ENCODE measurements at places on chromosomes 1 and 21. TPM values are rescaled to one million over a fixed set of nuclear protein-coding genes. Genes with fewer than 3 reads are reported as not detected.

Gene TCHH
- 0.09 TPM for polyA plus RNA-seq

Gene CFHR4
- not detected for polyA plus RNA-seq

Gene LIN9
- 9.1 TPM for polyA plus RNA-seq

DNA sequence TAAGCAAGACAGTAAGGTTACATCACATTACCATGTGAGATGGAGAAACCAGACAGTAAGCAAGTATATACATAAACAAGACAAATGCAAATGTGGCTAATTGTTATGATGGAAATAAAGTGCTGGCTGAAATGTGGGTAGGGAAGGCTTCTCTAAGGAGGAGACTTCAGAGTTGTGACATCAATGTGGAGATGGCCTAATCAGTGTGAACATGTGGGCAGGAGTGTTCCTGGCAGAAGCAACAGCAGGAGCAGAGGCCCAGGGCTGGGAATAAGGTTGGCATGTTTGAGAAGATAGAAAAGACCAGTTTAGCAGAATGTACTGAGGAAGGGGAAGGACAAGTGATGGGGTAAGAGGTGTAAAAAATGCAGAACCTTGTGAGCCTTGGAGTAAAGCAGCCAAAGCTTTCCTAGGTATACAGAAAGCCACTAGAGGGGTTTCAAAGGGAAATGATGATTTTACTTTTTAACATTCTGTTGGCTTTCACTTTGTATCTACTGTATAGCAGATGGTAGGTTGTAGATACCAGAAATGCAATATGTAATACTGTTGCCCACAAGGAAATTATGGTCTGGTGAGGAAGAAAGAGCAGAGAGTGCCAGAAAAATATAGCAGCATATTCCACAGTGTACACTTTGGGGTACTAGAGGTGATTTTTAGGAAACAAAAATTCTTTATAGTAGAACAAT is 197.4 kb downstream of the FGGY start:
- no peak for DNase-seq

GRCh38 chr1:118113261-118113660 is 71.8 kb downstream of the SPAG17 start:
- DNase-seq, result no peak

- DNase-seq, result no peak
Measured at GRCh38 chr1:158331106-158331425, 265 bp downstream of the CD1B start.

Gene TAS1R1
- polyA plus RNA-seq, result not detected

Gene CD244
- 5.6 TPM for polyA plus RNA-seq

Gene GBP2
- polyA plus RNA-seq, result not detected

Gene C4BPA
- polyA plus RNA-seq, result 0.56 TPM

DNA sequence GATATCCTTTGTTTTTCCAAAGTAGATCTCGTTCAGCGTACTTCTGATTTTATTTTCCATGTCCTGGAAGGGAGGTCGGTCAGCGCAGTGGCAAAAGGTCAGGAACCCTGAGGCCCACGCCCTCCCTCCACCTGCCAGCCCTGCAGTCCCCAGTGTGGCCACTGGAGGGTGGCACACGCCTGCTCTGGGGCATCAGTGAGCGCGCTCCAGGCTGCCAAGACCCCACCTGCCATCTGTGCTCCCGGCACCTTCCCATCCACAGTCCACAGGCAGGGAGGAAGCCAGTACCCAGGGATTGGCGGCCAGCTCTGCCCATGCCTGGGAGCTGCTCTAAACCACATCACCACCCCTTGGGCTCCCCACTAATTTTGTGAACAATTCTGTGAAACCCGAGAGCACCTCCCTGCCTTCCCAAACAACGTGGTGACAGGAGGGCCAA is 32.3 kb downstream of the SLC66A1 start:
- DNase-seq, result peak; percentile 27

DNA sequence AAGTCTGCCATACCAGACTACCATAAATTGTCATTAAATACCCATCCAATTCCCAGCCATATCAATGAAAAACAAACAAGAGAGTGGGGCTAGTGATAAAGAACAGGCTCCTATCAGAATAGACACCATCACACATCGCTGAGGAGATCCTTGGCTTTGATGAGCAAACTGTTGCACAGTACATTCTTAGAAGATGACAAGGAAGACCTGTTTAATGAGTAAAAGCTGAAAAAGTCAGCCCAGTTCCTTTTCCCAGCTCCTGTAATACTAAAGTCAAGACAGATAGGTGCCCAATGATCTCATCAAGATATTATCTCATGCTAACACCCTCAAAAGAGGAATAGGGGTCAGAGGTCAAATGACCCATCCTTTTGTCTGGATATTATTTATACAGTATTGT is 164.5 kb upstream of the COA6 start:
- no peak for DNase-seq

DNA sequence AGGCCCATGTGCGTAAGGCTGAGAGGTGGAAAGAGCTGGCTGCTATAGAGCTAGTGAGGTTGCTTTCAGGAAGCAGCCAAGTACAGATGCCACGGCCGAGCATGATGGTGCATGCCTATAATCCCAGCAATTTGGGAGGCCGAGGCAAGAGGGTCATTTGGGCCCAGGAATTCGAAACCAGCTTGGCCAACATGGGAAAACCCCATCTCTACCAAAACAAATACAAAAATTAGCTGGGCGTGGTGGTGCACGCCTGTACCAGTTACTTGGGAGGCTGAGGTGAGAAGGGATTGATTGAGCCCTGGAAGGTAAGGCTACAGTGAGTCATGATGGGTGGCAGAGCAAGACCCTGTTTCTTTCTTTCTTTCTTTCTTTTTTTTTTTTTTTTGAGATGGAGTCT is 2.7 kb downstream of the CCDC24 start:
- no peak for DNase-seq

DNA sequence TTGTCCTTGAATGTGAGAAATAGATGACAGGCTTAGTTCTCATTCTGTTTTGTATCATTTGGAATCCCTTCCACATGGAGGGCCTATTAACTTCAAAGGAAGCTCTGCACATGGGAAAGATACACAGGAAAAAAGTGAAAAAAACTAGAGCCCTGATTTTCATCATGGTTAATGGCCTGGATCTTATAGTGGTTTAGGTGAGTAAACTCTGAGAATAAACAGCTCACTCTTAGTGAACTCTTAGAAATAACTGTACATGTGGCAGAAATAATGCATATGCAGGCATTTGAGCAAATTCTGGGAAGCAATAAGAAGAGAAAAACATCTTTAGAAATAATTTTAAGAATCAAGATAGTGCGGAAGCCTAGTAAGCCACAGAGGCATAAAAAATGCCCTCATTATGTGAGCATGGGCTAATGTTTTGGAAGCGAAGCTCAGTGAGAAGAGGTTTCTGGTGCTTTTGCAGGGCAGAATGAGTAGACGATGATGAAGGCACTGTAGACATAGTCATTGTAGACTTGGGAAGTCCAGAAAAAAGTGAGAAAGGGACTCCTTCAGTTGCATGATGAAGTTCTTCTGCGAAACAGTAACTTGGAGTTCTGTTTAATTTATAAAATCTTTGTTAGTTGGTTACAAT is 279.9 kb downstream of the DNM3 start:
- no peak for DNase-seq

DNA sequence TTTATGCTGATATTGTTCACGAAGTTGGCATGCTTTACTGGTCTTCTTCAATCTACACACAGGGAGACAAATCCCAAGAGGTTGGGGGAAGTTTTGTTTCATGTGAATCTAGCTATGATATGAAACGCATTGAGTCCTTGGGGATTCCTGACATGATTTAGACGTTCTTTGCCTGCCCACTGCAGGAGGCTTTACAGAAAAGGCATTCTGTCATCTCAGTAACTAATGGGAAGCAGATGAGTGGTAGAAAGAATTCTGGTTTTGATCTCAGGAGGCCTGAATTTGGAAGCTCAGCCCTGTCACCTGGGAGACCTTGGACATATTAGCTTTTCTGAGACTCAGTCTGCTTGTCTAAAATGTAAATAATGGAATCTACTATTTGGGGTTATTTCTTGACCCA is 383.0 kb upstream of the NFIA start:
- DNase-seq, result peak; percentile 25

Gene NFIA
- 29.6 TPM for polyA plus RNA-seq

Gene ZNF593
- polyA plus RNA-seq, result 11.6 TPM

- no peak for DNase-seq
Measured at GRCh38 chr1:93603106-93603505, 78.5 kb downstream of the BCAR3 start.

- DNase-seq, result peak; percentile 8
Measured at GRCh38 chr1:175628548-175629317, 114.7 kb downstream of the TNR start.

- no peak for DNase-seq
Measured at GRCh38 chr1:237779356-237779755, 111.4 kb downstream of the ZP4 start.

Gene PCP4
- not detected for polyA plus RNA-seq

DNA sequence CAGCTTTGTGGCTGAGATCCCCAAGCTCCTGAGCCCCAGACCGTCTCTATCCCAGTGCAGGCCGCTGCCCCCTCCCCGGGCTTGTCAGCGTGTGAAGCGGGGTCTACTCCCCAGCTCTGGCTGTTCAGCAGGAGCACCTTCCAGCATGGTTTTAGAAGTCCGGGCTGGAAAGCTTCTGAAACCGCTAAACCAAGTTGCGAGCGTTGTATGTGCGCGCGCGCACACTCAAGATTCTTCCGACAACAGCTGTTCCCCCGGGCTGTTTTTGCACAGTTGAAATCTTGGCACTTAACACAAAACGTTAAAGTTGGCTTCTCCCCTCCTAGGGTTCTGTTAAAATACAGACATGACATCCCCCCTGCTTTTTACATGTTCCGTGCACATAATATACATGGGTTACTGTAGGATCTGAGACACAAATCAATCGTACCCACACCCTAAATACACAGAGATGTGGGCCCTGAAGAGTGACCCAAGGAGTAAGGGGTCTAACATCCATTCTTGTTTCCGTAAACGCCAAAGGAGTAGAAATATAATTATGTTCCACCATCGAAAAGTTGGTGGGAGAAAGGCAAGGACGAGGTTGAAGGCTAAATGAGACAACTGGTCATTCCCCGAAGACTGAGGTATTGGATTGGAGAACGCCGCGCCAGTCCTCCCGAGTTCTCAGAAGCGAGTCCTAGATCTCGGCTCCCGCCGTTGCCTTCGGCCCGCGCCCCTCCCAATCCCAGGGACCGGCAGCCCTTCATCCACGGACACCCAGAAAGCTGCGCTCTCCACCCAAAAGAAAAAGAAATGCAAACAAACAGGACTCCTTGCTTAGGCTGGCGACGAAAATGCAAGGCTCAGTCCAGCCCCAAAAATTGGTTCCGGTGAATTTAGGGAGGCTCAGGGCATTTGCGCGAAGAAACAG is 1.3 kb downstream of the TBX15 start:
- peak; percentile 73 for DNase-seq

Gene C2CD2
- 8.2 TPM for polyA plus RNA-seq

DNA sequence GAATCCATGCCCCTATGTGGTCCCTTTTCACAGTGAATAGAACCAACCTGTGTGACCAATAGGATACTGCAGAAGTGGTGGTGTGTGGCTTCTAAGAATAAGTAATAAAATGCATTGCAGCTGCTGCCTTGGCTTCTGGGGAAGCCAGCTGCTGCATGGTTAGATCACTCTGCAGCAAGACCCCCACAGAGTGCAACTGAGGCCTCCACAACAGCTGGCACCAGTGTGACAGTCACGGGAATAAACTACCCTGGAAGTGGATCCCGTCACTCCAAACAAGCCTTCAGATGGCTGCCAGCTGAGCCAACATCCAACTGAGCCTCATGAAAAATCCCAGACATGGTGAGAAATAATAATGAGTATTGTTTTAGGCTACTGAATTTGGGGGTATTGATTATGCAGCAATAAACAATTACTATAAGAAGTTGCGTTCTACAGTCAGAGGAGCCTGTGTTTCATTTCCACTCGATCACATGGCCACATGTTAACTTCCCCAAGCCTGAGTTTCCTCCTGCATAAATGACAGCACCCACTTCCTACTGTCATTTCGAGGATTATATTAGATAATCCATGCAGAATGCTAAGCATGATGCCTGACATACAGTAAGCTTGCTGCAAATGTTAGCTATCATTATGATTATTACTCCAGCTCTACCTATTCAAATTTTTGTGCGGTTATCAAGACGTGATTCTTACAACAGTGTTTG is 20.8 kb upstream of the COG2 start:
- peak; percentile 35 for DNase-seq

DNA sequence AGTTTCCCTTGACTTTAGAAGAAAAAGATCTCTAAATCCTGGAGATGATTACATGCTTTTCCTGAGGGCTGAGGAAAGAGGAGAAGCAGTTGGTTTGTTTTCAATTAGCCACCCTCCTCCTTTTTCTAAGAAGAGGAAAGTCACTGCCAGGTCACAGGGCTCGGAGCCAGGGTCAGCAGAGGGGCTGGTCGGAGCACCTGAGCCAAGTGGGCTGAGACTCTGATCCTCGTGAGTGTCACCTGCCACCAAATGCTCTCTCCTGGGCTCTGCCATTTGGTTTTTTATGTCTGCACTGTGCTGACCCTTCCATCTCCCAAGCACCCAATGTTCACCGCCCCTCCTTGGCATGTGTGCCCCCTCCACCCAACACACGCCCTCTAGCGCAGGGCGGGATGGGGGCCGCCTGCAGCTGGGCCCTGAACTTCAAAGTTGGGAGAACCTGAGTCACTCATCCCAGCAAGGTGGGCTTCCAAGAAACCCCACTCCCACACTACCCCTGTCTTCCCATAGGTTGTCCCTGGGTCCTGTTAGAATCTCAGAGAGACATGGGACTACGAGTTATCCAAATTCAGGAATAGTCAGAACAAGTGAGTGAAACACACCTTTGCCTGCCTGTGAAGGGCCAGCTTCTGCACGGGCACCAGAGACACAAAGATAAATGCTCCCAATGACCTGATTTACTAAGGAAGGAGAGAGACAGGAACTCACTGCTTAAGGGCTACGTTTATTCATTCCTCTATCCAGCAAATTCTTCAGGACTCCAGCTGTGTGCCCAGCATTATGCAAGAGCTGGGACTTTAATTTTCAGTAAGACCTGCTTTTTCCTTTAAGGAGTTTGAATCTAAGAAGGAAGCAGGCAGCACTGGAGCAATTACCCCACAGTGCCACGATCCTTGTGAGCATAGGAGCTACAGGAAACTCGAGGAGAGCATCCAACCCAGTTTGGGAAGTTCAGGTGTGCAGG is 127.5 kb downstream of the RHOU start:
- no peak for DNase-seq

- DNase-seq, result no peak
Measured at GRCh38 chr1:11543392-11543791, 64.4 kb downstream of the DISP3 start.

DNA sequence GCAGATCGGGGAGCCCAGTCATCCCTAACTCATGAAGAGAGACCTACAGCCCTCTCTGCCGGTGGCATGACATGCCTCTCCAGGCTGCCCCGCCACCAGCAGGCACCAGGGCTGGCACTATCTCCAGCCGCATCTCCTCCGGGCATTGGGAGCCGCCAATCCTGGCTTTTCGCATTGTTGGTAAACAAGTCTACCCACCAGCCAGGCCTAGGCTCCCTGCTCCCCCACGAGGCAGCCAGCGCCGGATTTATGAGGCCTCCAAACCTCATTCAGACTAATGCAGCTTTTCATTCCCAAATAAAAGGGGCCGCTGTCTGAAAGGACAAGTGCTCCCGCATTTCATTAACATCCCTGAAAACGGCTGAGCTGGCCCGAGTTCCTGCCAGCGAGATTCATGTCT is 3.4 kb upstream of the GRIK3 start:
- DNase-seq, result no peak

Gene LAPTM5
- polyA plus RNA-seq, result 23.7 TPM

Gene KRTAP10-10
- not detected for polyA plus RNA-seq

Data from muscle of arm (tissue), 14 donors.